Left kidney (tissue), 8 donors: ENCODE measurements at places on chromosomes 6 and 20. TPM values are rescaled to one million over a fixed set of nuclear protein-coding genes. Genes with fewer than 3 reads are reported as not detected.

DNA sequence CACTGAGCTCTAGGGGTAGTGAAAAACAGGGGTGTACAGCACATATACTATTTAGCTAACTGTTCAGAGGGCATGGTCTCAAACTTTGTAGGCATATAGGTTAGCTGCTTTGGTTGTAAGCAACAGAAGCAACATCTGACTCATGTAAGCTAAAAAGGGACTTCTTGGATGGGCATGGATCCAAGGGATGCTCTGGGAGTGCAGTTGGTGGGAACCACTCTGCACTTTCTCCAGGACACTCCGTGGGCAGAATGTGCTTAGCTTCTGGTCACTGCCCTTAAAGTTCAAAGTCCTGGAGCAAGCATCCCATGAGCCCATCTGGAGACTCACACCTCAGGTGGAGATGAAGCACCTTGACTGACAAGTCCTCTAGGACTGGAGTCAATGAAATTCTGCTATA lies 11.5 kb downstream of the APCDD1L start:
- no peak for DNase-seq

GRCh38 chr6:168956141-168956838 lies 297.4 kb downstream of the THBS2 start:
- no peak for DNase-seq

GRCh38 chr6:21856844-21857243 lies 263.3 kb downstream of the SOX4 start:
- DNase-seq = no peak

DNA sequence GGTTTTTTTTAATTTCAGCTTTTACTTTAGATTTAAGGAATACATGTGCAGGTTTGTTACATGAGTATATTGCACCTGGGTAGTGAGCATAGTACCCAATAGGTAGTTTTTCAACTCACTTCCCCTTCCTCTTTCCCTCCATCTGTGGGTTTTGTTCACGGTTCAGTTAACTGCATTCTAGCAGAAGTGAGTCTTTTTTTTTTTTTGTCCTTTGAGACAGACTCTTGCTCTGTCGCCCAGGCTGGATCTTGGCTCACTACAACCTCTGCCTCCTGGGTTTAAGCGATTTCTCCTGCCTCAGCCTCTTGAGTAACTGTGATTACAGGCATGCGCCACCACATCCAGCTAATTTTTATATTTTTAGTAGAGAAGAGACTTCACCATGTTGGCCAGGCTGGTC lies 8.7 kb downstream of the UBR2 start:
- no peak for DNase-seq

SPACA1 gene
- polyA plus RNA-seq = not detected

DNA sequence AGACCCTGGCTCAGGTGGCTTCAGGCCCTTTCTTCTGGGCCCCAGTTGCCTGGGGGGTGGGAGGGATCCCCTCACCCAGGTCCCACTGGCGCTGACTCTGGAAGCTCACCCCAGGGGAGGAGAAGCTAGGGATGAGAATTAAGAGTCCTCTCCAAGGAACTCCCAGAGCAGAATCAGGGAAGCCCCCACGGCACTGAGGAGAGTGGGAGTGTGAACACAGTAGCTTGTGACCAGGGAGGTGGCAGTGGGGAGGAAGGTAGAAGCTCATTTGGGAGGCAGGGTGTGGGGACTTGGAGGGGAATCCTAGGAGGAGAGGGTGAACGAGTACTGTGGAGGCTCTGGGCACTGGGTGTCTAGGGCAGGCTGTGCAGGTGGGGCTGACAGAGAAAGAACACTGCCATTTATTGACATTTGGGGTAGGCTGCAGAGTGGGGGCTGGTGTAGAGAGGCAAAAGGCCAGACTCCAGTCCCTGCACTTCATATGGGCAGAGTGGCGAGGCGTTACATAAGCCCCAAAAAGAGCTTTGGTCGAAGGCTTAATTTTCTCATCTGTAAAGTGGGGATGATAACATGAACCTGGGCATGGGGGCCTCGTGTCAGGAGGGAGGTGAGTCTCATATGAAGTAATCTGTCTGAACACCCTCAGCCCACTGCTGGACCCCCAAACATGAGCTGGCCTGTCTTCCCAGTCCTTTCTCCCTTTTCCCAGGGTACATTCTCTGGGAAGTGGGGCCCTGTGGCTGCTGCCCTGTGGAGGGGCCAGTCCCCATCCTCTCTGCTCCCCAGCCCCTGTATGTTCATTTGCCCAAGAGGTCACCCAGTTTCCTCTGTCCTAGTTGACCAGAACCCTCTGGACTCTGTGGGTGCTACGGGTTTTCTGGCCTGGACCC lies 80.5 kb downstream of the VEGFA start:
- no peak for DNase-seq

TREM1 gene
- polyA plus RNA-seq = not detected

BEND6 gene
- polyA plus RNA-seq = 5.8 TPM

DNA sequence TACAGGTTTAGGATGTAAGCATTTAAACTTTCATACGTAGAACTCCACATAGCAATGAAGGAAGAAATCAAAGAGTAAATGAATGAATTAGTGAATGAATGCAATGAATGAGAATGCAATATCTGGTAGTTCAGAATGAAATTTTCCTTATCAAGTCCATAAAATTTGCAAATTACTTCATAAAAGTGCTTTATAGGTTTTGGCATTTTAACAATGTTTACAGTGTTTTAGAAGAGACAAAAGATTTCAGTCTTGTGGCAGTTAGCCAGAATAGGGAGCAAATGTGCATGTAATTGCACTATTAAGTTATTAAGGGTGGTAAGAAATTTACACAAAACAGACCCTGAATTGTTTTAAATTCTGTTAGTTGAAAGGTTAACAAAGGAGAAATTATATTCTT lies 739.4 kb upstream of the FLRT3 start:
- DNase-seq = no peak

GRCh38 chr20:11852811-11853210 lies 64.9 kb upstream of the BTBD3 start:
- no peak for DNase-seq

C6orf163 gene
- 7.8 TPM for polyA plus RNA-seq

GRCh38 chr20:30949761-30950160 lies 307.7 kb upstream of the DEFB115 start:
- DNase-seq = no peak

KIF25 gene
- polyA plus RNA-seq = 0.76 TPM

DNA sequence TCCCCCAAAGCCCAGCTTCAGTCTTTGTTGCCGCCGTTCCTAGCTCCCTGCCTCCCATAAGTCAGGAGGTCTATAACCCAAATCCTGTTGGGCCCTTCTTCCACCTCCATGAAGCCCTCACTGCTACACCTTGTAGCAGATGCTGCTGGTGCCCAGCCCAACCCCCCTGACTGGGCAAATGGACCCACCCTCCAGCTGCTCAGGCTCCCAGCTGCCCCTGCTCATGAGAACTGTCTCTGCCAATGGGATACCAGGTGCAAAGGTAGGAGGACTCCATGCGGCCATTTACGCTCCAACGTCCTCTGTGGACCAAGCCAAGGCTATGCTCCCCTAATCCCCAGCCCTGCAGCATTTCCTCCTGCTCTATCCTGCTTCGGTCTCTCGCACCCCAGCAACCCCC lies 71.8 kb downstream of the JPH2 start:
- no peak for DNase-seq

FUT9 gene
- polyA plus RNA-seq = 7.8 TPM

SYNE1 gene
- polyA plus RNA-seq = 105 TPM

DNA sequence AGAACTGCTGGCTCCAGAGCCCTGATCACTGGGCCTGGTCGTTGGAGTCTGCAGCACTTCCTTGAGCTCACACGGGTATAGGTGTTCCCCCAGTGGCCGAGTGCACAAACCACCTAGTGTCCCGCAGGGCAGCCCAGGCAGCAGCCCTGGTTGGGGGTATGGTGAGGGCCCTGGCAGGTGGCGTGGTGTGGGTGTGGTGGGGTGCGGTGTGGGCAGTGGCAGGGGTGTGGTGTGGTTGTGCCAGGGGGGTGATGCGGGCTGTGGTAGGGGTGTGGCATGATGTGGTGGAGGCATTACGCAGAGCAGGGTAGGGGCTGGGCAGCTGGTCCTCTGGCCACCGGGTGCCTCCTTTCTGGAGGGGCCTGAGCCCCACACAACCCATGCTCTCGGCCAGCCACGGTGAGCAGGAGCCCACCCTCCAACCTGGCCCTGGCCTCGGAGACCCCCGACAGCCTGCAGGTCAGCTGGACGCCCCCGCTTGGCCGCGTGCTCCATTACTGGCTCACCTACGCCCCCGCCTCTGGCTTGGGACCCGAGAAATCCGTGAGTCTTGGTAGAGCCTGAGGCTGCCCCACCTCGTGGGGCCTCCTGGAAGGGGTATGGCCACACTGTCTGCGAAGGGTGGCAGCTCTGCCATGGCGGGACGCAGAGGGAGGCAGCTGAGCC lies 20.5 kb downstream of the COL20A1 start:
- no peak for DNase-seq

GRCh38 chr6:104940238-104940892 lies 16.5 kb upstream of the LIN28B start:
- no peak for DNase-seq

OTOR gene
- polyA plus RNA-seq = not detected

DNA sequence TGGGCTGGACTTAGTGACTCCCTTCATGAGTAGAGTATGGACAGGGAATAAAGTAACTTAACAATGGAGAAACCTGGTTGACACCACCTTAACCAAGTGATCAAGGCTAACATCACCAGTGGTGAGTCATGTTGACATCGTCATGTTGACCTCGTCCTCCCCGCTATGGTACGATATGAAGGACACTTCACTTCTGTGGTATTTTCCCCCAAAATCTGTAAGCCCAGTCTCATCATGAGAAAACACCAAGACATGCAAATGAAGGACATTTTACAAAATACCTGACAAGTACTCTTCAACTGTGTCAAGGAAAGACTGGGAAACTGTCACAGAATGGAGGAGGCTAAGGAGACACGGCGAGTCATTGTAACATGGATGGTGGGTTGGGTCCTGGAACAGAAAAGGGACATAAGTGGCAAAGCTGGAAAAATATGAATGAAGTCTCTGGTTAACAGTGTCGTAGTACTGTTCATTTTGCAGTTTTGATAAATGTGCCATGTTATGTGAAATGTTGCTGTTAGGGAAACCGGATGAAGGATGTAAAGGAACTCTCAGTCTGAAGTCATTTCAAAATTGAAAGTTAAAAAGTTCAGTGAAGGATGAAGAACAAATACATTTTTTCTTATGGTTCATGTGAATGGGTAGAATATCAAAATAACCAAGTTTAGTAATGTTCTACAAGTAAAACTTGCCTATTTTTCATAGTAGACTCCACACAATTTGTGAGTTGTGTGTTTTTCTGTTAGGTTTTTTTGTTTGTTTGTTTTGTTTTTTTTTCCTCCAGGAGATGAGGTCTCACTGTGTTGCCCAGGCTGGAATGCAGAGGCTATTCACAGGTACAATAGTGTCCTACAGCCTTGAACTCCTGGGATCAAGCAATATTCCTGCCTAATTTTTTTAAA lies 247.5 kb downstream of the TMEM242 start:
- DNase-seq = no peak

DNA sequence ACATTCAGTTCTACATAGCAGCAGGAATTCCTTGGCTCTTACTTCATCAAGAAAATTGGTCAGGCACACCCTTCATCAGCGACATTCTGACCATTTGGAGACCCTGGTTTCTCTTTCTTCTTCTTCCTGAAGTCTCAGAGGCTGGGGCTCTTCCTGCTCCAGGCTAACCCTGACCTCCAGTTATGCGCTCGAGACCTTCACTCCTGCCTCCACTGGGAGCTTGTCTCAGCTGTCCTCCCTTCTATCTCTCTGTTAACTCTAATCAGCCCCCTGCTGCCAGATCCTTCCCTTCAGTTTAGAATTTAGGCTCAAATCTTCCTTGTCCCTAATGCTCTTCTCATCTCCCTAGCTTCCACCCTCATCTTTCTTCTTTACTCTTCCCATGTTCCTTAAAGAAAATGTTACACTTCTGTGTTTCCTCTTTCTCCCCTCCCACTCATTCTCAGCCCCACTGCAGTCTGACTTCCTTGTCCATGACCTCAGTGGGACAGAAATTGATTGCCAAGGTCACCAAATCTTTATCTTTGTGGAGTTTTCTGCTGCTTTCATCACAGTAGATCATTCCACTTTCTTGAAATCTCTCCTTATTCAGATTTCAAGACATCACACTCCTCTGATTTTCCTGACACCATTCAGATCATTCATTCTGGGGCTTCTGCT lies 8.4 kb upstream of the HLA-DOA start:
- no peak for DNase-seq

C6orf15 gene
- not detected for polyA plus RNA-seq

DNA sequence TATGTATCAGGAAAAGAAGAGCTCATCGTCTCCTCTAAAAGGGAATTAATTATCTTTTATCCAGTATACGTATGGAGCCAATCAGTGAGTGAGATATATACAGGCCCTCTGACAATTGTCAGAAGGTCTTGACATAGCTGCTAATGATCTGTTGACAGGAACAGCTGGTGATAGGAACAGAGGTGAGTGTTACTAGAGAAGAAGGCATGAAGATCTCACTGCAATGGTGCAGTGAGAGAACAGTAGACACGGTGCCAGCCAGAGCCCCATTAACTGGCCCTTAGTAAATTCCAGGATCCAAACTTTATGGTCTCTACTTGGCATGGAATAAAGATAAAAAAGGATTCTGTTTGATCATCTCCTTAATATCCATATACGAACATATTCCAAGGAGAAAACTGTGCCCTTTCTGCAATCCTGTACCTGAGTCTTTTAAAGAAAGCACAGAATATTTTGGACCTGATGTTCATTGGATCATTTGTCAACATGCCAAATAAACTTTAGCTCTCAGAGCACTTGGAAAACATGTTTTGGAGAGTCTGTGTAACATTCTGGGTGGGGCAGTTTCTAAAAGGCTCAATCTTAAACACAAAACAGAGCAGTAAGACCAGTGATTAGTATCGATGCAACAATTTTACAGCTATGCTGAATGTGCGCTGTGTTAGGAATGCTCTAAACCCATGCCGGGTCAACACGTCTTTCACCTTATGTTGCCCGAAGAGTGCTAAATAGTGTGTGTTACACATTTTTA lies 135.8 kb upstream of the CITED2 start:
- no peak for DNase-seq

DNA sequence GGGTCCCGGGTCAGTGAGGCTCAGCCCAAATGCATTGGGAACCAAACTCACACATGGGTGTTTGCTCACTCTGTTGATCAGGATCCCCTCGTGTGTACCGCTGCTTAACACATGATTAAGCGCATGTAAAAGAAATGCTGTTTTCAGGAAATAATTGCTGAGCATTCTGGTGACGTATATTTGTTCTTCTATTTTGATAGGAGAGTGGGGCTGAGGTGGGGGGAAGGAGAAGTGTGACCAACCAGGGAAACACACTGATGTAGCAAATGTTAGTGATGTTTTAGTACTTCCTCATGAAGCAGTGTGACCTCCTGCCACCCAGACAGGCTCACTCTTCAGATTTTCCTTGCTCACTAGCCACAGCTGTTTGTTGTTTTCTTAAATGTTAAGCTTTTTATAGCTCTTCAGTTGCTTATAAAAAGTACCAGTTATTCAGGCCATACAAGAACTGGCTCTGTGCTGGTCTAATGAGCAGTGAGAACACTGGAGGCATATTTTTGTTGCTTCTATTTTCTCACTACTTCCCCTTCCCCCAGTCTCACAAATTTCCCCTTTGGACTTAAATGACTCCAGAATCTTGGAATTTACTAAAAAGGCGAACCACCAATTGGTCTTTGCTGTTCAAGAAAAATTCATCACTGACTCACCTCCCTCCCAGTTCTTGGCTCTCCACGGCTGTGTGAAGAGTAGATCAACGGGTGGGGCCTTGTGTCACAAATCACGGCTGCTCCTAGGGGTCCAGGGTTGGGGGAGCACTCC lies 79.2 kb upstream of the BACH2 start:
- DNase-seq = peak; percentile 57

DUSP15 gene
- 16.0 TPM for polyA plus RNA-seq

GRCh38 chr6:14957355-14958059 lies 288.4 kb upstream of the JARID2 start:
- no peak for DNase-seq

NKX2-4 gene
- polyA plus RNA-seq = not detected
